Activated CD4-positive, alpha-beta T cell treated with anti-CD3 and anti-CD28 coated beads for 1 hour (primary cell): ENCODE measurements at places on chromosomes 2 and 18.

DNA sequence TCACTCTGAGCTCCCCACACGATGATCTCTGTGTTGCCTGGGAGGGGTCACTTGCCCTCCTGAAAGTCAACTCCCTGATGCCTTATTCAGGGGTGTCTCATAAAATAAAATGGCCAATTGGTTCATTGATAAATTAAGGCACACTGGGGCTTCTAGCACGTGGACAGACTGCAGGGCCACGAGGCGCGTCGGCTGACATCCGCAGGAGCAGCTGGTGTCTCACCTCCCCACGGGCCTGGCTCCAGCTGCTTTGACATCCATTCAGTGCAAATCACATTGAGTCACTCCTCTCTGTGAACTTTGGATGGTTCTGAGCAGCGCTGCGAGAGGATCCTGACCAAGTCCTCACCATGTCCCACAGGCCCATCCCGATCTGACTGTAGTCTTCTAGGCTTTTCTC lies 4.6 kb upstream of the ST8SIA3 start:
- DNase-seq: no peak

- DNase-seq: no peak
Measured at GRCh38 chr2:157874997-157875640, 1.0 kb downstream of the ACVR1 start.

- no peak for DNase-seq
Measured at GRCh38 chr2:166984797-166985196, 96.5 kb downstream of the XIRP2 start.

- no peak for DNase-seq
Measured at GRCh38 chr2:30127016-30127893, 19.6 kb upstream of the YPEL5 start.

- no peak for DNase-seq
Measured at GRCh38 chr2:145185696-145186095, 665.8 kb upstream of the ZEB2 start.

DNA sequence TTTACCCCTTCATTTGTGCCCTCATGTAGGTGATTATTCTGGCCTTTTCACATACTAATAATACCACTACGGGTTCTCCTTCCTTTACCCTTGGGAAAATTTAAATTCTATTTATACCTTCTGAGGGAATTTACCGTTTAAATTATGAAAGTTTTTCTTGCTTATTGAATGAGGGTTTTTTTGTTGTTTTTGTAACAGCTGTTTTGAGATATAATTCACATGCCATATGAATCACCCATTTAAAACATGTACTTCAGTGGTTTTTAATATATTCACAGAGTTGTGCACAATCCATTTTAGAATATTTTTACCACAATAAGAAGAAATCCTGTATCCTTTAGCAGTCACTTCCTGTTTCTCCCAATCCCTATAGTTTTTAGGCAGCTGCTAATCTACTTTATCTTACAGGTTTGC lies 54.7 kb downstream of the EML4 start:
- DNase-seq: no peak

- DNase-seq: no peak
Measured at GRCh38 chr2:18268400-18268799, 292.1 kb downstream of the RDH14 start.

DNA sequence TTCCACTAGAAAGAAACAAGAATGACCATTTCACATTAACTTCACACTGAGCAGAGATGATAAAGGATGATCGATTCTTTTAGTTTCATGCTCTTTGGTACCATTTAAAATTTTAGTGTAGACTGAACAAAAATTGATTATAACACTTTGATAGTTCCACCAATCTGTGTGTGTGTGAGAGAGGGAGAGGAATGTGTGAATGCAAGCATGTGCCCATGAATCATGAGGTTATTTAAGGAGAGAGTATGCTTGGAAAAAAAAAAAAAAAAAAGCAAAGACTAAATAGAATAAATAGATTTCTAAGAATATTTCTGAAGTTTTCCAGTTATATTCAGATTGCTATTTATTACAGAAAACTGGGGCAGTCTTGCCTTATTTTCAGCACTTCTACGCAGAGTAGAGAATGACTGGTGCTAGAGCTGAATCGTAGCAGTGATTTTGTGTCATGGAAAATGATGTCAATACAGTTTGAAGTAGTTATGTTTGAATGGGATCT lies 900.8 kb downstream of the SLC4A3 start:
- no peak for DNase-seq

- no peak for DNase-seq
Measured at GRCh38 chr2:217099561-217099960, 239.7 kb upstream of the TNP1 start.

GRCh38 chr2:31079665-31080064 lies 58.6 kb downstream of the GALNT14 start:
- no peak for DNase-seq

DNA sequence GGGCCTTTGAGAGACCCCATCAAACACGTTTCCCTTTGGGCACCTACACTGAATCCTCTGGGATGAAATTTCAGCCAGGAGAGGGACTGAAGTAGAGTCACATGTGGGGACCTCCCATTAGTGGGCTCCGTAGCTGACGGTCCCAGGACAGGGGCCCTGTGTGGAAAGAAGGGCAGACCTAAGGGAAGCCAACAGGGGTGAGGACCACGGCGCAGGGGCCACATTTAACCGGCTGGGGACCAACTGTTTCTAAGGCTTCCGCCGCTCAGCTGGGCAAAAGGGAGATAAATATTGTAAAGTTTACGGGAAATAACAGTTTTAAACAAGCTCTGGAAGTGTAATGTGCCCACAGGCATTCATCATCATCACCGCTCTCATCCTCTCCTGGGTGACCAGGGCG lies 42.7 kb downstream of the RRM2 start:
- no peak for DNase-seq
